ENCODE measurements at places on chromosomes 1 and 21.

- no peak for DNase-seq
Observed at GRCh38 chr1:218249338-218250140, 35.6 kb upstream of the RRP15 start.

GRCh38 chr1:53303726-53304515 is 23.9 kb downstream of the LRP8 start:
- no peak for DNase-seq

DNA sequence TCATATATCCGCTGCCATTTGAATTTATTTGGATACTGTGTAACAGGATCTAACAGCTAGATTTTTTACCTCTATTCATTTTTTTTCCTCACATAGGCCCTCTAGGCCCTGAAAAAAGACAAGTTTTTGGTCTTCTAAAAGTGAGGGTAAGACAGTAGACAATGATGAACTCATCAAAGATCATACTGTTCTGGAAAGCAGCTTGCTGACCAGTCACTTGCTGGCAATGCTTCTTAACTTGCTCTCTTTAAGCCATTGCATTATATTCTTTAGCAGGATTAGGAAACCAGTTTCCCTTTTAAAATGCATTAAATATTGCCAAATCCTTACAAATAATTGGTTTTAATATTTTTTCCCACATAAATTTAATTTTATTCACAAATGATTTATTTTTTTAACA is 65.5 kb downstream of the SYT14 start:
- DNase-seq: no peak

- DNase-seq: no peak
Observed at GRCh38 chr1:1373815-1374588, 1.0 kb downstream of the AURKAIP1 start.

DNA sequence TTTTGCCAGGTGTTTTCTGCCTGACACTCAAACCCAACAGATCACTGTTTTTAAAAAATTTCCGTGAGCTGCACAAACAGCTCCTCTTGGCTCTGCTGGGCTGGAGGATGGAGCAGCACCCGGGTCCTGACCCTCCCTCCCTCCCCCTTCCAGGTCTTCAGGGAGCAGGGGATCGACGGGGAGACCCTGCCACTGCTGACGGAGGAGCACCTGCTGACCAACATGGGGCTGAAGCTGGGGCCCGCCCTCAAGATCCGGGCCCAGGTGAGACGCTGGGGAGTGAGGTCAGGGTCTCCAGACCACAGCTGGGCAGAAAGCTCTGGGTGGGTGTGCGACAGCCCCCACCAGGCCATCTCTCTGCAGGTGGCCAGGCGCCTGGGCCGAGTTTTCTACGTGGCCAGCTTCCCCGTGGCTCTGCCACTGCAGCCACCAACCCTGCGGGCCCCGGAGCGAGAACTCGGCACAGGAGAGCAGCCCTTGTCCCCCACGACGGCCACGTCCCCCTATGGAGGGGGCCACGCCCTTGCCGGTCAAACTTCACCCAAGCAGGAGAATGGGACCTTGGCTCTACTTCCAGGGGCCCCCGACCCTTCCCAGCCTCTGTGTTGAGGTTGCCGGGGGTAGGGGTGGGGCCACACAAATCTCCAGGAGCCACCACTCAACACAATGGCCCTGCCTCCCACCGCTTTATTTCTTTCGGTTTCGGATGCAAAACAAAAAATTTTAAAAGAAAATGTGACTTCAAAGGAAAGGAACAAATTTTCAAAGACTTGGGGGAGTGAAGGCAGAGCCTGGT is 15.3 kb downstream of the NOC2L start:
- no peak for DNase-seq

GRCh38 chr1:161351482-161351881 is 16.2 kb downstream of the CFAP126 start:
- DNase-seq: no peak

DNA sequence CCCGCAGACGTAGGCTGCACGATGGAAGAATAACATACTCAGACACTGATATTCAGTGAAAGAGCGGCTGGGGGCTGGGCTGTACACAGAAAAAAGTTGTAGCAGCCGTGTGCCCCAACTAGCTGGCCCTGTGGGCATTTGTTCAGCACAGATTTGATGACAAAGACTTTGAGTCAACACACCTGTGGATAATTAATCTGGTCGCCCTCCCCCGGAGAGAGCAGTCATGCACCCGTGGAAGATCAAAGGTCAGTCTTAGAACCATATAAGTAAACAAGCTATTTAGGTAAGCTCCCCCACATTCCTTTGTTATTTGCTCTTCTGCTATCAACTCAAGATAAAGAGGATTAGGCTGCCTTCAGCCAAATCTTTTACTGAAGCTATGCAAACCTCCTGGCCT is 148.4 kb upstream of the HMCN1 start:
- no peak for DNase-seq

DNA sequence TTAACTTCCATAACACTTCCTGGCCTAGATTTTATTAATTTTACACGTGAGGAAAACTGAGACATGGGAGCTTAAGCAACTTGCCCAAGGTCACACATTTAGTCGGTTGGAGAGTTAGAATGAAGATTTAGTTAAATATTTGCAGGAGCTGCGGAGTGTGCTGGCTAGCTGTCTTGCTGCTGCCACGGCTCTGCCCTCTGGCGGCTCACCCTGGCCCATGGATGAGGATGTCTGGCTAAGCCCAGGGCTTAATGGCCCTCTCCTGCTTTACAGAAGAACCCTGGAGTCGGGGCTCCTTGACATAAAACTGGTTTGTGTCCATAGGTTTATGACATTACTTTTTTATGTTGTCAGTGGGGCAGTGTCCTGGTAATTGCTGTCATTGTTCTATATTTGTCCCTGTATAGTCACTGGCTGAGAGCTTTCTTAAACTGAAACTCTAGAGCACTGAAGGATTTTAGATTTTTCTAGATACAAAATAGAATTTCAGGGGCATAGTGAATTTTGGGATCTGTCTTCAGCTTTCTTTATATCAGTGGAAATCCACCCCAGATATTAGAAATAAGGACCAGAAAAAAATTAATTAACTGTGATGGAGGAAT is 88.9 kb upstream of the WLS start:
- DNase-seq: peak; percentile 45

DNA sequence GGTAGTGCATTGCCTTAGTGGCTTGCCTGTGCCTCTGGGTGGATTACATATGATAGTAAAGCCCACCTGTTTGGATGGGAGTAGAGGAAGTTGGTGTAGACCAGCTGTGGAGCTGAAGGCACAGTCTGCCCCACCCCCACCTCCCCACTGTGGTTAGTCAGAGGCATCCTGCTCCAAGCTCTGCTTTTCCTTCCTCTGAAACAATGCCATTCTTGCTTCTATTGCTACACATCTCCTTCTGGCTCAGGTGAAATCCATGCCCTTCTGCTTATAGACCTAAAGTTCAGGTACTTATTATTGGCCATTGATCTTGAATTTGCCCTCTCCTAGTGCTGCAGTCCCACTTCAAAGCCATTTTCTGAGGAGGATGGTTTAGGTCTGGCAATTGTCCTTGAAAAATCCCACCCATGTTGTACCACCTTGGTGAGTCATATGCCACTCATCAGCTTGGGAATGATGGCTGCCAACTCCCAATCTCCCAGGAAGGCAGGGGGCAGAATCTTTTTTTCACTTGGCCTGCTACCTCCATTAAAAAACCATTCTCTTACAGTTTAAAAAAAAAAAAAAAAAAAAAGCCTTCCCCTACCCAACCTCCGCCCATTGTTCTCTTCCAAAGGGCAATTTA is 6.7 kb upstream of the TXLNA start:
- DNase-seq: no peak

GRCh38 chr1:212482637-212483441 is 50.1 kb downstream of the NENF start:
- DNase-seq: no peak

DNA sequence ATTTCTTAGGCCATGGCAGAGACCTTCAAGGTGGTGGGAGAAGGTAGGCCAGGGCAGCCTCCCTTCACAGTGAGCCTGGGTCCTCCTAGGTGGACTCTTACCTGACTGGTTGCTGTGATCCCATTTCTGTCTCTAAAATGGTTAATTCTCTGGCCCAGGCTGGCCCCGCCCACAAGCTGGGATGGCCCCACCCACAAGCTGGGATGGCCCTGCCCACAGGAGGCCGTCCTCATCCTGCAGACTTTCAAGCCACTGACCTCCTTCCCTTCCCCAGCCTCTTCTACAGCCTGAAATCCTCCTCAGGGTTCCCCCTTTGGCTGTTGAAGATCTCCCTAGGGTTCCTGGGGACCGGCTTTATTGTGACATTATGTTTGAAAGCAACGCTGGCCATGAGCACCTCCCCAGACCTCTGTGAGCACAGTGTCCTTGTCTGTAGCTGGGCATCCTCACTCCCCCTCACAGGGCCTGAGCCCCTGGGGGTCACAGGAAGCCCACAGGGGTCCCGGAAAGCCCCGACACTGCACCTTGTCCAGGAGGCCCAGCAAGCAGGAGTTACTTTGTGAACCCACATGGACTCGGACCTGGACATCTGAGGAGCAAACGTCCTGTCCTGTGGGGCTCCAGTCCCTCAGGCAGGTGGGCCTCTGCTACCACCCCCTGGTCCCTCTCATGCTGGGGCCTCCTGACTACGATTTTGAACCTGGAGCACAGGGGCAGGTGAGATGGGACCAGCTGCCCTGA is 621.7 kb downstream of the MATN1 start:
- no peak for DNase-seq

DNA sequence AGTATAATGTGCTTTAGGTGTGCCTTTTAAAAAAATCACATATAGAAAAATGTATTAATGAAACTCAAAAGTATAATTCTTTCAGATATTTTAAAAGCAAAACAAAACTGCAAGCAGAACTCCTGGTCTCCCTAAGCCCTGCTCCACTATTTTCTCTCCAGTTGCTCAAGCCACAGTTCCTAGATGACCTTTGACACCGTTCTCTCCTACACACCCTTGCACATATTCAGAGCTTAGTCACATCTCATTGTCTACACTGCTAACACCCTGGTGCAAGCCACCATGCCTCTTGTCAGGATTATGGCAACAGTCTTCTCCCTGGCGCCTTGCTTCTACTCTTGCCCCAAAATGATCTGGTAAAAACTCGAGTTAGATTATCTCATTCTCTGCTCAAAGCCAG is 50.2 kb upstream of the ROR1 start:
- no peak for DNase-seq

DNA sequence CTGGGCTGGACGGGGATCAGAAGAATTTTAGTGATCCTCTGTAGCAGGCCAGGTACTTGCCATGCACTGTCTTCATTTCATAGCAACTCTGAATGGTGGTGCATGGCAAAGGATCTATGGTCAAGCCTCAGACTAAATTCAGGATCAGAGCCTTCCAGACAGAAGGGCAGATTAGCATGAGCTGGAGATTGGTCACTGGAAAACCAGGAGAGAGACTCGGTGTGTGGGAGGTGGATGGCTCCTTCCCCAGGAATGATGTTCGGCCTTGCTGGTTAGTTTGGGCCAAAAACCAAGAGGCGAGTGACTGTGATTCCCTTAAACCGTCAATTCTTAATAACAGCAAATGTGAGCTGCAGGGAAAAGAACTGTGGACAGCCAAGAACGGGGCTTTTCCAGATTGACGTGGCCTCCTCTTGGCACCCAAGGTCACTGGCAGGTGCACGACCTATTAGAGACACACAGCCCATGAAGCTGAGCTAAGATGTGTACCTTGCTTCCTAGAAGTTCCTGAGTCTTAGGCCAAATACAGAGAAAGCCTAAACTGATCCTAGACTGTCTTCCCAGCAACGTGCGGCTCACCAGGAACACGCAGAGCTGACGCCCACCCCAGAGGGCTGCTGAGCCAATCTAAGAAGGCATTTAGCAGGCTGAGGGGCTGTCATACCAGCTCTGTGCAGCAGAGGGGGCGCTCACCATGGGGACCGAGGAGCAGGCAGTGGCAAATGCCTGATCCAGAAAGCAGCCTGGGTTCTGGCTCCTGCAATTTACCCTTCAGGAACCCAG is 18.5 kb downstream of the ALDH4A1 start:
- peak; percentile 62 for DNase-seq

DNA sequence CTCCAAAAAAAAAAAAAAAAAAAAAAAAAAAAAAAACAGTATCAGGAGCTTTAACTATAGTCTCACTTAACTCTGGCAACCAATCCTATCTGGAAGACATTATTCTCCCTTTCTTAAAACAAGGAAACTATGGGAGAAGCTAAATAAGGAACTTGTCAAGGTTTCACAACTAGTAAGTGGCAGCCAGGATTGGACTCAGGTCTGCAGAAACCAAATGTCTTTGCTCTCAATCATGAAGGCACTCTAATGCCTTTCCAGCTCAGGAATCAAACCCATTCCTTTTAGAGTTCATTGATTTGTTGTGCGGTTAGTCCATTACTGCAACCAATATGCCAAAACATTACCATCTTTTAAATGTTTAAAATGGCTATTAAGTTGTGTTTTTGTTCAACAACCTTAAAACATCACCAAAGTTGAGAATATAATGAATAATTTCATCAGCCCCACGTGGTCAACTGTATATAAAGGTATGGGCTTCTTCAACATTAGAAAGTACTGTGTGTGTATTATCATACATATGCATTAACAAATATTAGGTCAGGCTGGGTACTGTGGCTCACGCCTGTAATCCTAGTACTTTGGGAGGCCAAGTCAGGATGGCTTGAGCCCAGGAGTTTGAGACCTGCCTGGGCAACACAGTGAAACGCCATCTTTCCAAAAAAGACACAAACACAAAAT is 1.5 kb downstream of the EPRS1 start:
- DNase-seq: no peak

- no peak for DNase-seq
Observed at GRCh38 chr1:60857851-60858250, 224.5 kb upstream of the NFIA start.

- no peak for DNase-seq
Observed at GRCh38 chr1:6130036-6130435, 50.1 kb downstream of the CHD5 start.

DNA sequence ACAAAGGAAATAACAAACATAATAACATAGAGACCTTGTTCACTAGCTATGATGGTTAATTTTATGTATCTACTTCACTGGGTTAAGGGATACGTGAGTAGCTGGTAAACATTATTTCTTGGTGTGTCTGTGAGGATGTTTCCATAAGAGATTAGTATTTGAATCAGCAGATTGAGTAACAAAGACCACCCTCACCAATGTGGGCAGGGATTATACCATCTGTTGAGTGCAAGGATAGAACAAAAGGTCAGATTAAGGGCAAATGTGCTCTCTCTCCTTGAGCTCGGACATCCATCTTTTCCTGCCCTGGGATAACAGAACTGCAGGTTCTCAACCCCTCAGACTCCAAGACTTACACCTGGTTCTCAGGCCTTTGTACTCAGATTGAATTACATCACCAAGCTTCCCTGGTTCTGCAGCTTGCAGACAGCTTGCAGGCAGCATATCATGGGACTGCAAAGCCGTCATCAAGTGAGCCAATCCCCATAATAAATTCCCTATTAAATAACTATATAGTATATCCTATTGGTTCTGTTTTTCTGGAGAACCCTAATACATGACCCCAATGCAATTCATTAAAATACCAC is 9.2 kb downstream of the SPATA6 start:
- no peak for DNase-seq

GRCh38 chr1:27614625-27615344 is 10.8 kb upstream of the AHDC1 start:
- no peak for DNase-seq

All from hindlimb muscle (tissue), 1 donor.